Posterior vena cava (tissue), 2 donors: ENCODE measurements at places on chromosomes 5 and 9. TPM values are rescaled to one million over a fixed set of nuclear protein-coding genes. Genes with fewer than 3 reads are reported as not detected.

DNA sequence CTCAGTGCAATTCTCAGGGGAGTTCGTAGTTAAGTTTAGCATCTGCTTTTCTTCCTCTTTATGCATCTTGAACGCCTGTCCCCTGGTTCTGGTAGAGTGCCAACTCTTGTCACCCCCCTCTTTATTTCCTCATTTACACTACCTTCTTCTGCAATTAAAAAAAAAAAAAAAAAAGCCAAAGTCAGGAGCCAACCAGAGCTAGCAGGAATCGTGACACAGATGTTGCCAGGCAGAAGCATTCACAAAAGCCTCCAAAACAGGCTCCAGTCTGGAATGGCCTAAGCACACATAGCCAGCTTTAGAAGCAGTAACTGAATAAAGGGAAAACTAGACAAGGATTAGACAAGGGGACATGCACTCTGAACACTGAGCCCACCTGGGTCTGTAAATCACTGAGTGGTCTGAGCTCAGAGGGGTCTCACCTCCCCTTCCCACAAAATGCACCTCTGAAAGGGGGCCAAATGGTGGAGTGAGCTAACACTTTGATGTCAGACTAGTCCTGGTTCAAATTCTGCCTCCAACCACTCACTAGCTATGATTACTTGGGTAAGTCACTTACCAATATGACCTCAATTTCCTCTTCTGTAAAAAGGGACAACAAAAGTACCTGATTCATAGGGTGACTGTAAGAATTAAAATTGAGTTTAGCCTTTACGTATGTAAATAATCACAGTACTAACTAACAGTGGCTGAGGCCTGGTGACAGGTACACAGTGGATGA lies 2.0 kb downstream of the CD74 start:
- DNase-seq, result no peak

- peak; percentile 99 for DNase-seq
Measured at GRCh38 chr5:109468737-109469420, 59.1 kb upstream of the PJA2 start.

DNA sequence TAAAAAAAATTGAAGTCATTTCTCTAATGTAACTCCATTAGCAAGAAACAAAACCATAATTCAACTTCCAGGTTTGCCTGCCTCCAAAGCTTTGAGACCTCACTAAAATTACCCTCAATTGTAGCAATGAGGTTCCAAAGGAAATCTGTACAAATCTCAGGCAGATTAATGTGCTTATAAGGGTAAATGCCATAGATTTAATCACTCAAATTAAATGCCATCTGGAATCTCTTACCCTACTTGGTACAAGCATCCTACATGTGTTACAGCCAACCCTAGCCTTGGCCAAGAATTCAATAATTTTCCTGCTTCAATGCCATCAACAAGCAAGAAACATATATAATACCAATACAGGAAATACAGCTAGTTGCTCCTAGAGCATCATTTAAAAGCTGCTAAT lies 452.8 kb downstream of the RAB3C start:
- no peak for DNase-seq

SLC4A9 gene
- not detected for total RNA-seq

- DNase-seq, result no peak
Measured at GRCh38 chr5:41176952-41177351, 36.4 kb downstream of the C6 start.

FIBCD1 gene
- not detected for total RNA-seq

DNA sequence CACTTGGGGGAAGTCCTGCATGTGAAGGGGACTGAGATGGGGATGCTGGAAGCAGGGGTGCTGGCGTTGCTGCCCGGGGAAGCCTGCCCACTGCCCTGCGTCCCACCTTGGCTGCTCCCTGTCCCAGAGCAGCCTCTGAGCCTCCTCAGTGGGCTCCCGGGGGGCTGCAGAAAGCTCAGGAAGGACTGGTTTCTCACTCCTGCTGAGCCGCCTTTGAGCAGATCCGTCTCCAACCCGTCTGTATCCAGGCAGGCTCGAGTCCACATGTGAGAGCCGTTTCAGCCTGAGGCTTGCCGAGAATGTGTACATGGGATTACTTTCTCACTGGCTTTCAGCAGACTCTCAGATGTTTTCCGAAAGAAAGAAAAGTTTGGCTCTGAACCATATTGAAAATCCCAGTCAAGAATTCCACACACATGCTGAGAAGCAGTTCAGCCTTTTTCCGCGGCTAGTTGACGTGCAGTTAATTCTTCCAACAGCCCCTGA lies 95.3 kb upstream of the COL5A1 start:
- DNase-seq, result peak; percentile 82

DNA sequence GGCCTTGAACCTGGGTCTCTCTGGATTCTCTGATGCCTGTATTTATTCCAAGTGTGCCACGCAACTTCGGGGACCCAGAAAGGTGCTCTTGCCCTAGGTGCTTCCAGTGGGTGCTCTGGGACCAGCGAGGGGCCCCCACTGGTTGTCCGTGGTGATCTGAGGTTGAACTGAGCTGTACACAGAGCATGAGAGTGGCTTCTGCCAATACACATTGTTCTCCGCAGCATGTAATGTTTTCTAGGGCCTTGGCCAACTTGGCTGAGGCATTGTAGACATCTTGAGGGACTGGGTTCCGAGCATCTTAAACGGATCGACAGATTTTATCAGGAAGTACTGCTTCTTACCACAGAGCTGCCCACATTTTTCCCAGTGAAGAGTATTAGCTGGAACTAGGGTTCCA lies 117.9 kb downstream of the MTX3 start:
- DNase-seq, result no peak

GRCh38 chr5:1832511-1833250 lies 31.5 kb downstream of the NDUFS6 start:
- peak; percentile 75 for DNase-seq

- no peak for DNase-seq
Measured at GRCh38 chr5:60503771-60504170, 196.2 kb downstream of the DEPDC1B start.

- DNase-seq, result no peak
Measured at GRCh38 chr9:120365386-120365785, 214.6 kb downstream of the CDK5RAP2 start.

GRCh38 chr5:111004291-111004690 lies 67.2 kb upstream of the TSLP start:
- no peak for DNase-seq

DNA sequence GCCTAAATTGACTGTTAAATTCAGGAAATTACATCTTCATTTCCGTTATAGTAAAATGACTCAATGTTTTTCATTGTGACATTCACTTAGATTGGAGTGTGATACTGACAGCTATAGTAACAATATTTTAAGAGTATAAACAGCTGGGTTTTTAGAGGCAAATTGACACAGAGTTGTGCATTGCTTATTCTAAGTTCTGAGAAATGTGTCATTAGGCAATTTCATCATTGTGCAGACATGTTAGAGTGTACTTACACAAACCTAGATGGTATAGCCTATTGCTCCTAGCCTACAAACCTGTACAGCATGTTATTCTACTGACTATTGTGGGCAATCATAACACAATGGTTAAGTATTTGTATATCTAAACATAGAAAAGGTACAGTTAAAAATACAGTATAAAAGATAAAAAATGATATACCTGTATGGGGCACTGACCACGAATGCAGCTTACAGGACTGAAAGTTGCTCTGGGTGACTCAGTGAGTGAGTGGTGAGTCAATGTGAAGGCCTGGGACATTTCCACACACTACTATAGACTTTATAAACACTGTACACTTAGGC lies 132.7 kb downstream of the PDE4D start:
- DNase-seq, result no peak

- DNase-seq, result no peak
Measured at GRCh38 chr5:144273232-144274027, 102.8 kb downstream of the KCTD16 start.

DNA sequence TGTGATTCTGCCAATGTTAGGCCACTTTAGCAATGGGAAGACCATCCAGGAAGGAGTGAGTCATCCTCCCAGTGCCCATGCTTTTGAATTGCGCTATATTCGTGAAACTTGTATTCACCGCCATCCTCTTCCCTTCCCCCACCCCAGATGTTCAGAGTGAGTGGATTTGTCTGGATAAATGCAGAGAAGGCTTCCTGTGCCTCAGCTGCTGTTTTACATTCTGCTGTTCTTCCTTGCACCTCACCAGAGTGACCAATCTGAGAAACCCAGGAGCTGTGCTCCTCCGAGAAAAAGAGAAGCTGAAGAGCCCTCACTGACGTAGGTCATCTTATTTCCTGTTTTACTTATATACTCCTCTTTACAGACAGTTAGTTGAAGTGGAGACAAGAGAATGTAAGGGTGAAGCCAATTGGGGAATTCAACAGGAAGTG lies 24.6 kb upstream of the SVEP1 start:
- no peak for DNase-seq

DNA sequence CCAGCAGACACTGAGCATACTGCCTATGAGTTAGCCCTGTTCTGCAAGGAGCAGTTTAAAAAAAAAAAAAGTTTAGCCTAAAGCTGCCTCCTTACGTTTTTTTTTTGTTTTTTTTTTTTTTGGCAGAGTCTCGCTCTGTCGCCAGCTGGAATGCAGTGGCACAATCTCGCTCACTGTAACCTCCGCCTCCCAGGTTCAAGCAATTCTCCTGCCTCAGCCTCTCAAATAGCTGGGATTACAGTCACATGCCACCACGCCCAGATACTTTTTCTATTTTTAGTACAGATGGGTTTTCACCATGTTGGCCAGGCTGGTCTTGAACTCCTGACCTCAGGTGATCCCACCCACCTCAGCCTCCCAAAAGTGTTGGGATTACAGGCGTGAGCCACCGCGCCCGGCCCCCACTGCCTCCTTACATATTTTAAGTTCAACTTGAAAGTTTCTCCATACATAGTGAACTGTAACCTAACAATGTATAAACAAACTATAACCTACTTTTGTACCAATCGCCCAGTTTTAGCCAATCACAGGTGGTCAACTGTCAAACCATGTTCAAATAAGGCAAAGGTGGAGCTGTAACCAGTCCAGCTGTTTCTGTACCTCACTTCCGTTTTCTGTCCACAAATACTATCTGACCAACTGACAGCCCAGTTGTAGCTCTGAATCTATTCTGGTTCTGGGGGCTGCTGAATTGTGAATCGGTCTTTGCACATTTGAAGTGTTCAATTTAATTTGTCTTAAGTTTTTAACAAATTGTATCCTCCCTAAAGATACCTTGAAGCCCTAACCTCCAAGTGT lies 17.1 kb downstream of the GKAP1 start:
- DNase-seq, result no peak

LCNL1 gene
- total RNA-seq, result 2.4 TPM

- peak; percentile 83 for DNase-seq
Measured at GRCh38 chr9:122370303-122370702, 521 bp upstream of the PTGS1 start.

GRCh38 chr9:132185073-132186009 lies 23.5 kb downstream of the NTNG2 start:
- no peak for DNase-seq

- no peak for DNase-seq
Measured at GRCh38 chr5:142059304-142059940, 46.6 kb upstream of the GNPDA1 start.

FBXO10 gene
- 5.4 TPM for total RNA-seq

DNA sequence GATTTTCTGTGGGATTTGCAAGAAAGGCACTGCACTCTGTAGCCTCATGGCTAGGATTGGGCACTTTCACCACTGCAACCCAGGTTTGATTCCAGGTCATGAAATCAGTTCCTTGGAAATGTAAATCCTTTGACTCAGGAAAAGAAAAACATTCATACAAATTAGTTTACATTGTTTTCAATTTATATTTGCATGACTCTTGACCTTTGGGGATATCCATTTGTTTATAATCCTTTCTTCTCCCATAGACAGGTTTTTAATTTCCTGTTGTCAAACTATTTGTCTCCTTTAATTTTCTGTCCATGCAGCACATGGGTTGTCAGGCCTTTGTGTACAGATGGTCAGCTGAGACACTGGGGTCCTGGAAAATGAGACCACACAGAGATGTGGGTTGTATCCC lies 801.5 kb downstream of the NR2F1-AS1 start:
- DNase-seq, result no peak

PCDHA4 gene
- total RNA-seq, result 0.32 TPM

SLCO6A1 gene
- total RNA-seq, result not detected

SGCD gene
- 56.3 TPM for total RNA-seq

PKD2L2 gene
- total RNA-seq, result not detected

DNA sequence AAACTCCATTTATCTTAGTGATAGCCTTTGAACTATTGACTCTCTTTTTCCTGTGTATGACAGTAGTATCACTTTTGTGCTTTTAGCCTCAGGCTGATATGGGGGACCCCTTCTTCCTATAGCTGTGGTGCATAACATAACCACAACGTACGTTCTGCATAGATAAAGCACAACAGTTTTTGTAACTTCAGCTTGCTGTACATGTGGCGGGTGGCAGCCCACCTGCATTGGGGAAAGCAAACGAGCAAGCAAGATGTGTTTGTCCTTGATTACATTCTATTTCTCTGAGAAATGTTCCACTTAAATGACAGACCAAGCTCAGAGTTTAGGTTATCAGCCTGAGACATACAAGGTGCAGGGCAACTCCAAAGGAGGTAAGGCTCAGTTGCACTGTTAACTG lies 309.4 kb downstream of the KDM4C start:
- no peak for DNase-seq

- no peak for DNase-seq
Measured at GRCh38 chr9:126456441-126457174, 130.0 kb downstream of the MVB12B start.

DNA sequence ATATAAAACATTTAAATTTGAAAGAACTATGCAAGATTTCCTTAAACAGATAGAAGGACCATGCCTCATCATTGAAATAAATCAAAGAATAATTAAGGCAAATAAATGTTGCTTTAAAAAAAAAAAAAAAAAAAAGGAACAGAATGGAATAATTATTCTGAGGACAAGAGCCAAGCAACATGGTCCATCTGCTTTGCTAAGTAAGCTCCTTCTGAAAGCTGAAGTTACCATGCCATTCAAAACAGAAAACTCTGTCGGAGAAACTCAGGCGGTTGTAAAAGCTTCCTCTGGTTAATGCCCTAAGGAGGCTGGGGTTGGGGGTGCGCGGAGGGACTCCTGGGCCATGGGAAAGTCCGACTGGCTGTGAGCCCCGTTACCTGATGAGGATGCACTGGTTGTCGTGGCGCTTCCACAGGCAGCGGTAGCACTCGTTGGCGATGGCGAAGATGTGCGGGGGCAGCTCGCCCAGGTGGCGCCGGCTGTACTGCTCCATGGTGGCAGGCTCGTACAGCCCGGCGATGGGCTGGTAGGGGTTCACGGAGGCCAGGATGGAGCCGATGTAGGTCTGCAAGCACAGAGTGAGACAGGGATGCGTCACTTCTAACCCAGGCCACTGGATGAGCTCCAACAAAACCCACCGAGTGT lies 141.7 kb downstream of the MYO10 start:
- no peak for DNase-seq
